ENCODE measurements at places on chromosomes 6 and 20.

GRCh38 chr6:43671011-43671800 is 16.4 kb downstream of the MRPS18A start:
- no peak for DNase-seq

- no peak for DNase-seq
Observed at GRCh38 chr6:16948396-16948795, 153.5 kb upstream of the STMND1 start.

DNA sequence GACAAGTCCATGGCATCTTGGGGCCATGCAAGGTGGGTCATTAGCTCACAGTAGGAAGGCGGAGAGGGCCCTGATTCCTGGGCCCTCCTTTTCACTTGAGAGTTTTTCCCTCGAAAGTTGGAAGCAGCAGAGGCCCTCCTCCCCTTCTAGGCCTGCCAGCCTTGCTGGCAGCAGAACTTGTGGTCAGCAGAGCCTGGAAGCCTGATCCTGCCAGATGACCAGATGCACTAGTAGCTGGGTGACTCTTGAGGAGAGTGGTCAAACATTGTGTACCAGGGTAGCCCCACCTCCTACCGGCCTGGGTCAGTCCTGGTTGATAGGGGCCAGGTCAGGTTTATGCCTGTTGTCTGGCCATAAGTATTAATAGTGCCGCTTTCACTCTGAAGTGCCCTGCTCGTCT is 3.8 kb upstream of the HMGA1 start:
- DNase-seq: no peak

- DNase-seq: no peak
Observed at GRCh38 chr20:19231359-19232035, 19.1 kb downstream of the SLC24A3 start.

- DNase-seq: no peak
Observed at GRCh38 chr6:109052852-109053251, 41.8 kb downstream of the SESN1 start.

- no peak for DNase-seq
Observed at GRCh38 chr6:52304983-52305390, 20.4 kb upstream of the MCM3 start.

DNA sequence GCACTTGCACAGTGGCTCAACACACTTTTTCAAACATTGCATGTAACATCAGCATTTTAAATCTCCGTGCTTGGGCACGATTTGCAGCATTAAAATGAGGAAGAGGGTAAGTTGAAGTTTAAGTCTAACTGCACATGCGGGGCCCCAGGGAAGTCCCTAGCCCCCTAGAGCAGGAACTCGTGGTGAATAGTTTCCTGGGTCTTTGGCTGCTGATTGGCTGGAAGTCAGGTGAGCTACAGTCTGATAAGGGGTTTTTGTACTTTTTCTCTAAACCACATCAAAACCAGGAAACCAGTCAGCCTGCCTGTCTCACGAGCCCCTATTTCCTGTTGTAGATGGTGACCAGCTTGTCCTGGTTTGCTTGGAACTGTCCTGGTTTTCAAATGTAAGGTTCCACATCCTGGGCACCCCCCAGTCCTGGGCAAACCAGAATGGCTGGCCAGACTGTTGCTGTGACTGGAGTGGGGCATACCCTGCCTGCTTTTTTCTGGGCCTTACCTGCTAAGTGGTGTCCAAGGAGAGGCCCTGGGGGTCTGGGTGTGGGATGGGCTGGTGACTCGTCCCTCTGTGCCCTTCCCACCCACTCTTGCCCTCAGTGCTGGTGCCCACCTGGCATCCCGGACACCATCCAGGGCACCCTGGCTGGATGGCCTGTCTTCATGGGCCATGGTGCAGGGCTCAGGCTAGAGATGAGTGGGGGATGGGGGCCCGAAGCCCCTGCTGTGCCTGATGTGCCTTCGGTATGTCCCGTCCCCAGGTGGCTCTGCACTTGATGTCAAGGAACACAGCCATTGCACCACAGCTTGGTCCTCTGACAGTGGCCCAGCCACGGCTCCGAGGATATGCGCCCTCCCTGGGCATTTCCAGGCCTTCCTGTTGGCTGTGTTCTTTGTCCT is 31.8 kb downstream of the SUN5 start:
- no peak for DNase-seq

- DNase-seq: no peak
Observed at GRCh38 chr6:62272114-62272513, 13.9 kb downstream of the KHDRBS2 start.

DNA sequence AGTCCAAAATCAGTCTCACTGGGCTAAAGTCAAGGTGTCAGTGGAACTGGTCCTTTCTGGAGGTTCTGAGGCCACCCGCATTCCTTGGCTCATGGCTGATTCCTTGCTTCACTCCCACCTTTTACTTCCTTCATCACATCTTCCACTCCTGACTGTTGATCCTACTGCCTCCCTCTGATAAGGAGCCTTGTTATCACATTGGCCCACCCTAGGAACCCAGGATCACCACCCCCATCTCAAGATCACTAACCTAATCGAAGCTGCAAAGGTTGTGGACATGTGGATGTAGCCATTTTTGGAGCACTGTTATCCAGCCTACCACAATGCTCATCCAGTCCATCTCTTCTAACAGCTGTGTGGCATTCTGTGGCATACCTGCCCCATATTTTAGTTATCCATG is 87.2 kb downstream of the TNFAIP3 start:
- no peak for DNase-seq

- no peak for DNase-seq
Observed at GRCh38 chr6:168919470-168920179, 334.0 kb downstream of the THBS2 start.

- no peak for DNase-seq
Observed at GRCh38 chr6:162467679-162468078, 259.9 kb downstream of the PRKN start.

DNA sequence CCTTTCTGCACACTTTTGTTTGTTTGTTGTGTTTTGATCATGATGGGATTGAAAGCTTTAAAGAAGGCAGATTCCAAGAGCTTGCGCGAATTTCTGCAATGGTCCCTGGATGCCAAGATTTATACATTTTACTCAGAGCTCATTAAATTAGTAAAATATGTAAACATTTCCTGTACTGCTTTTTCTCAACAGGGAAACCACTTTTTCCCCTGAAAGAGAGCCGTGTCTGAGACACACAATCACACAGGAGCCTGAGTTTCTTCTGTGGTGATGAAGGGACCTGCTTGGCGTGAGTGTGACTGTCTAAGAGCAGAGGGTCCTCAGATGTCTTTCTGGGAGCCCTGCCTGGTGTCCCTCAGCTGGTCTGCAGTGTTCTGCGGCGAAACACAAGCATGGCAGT is 12.1 kb upstream of the TAGAP start:
- no peak for DNase-seq

DNA sequence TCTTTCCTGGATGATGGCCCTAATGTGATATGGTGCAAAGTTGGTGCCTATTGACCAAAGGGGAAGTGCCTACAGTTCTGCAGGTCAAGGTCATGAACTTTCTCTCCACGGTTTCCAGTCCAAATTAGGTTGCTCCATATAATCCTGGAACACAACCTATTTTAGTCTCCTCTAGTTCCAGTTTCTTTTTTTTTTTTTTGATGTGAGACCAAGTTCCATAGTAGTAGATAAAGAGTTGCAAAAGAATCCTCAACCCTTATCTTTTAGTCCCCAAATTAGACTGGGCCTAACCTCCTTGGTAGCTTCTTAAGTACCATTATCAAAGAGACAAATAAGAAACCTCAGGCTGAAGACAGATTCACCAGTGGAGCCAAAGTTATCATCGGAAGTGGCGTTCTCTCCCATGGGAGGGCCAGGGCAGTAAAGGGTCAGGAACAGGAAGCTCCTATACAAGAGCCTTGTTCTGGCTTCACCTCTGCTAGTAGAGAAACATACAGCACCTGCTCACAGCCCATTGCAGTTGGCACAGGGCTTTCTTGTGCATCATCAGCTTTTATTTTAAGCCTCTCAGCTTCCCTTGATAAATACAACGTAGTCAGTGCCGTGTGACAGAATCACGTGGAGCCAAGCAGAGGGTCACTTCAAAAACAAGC is 132.2 kb upstream of the RREB1 start:
- no peak for DNase-seq

DNA sequence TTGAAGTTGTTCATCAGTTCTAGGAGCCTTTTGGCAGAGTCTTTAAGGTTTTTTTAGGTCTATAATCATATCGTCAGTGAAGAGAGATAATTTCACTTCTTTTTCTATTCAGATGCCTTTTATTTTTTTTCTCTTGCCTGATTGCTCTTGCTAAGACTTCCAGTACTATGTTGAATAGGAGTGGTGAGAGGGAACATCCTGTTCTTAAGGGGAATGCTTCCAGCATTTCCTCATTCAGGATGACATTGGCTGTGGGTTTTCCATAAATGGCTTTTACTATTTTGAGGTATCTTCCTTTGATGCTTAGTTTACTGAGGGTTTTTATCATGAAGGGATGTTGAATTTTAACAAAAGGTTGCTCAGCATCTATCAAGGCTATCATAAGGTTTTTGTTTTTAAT is 109.5 kb downstream of the CLVS2 start:
- DNase-seq: no peak

DNA sequence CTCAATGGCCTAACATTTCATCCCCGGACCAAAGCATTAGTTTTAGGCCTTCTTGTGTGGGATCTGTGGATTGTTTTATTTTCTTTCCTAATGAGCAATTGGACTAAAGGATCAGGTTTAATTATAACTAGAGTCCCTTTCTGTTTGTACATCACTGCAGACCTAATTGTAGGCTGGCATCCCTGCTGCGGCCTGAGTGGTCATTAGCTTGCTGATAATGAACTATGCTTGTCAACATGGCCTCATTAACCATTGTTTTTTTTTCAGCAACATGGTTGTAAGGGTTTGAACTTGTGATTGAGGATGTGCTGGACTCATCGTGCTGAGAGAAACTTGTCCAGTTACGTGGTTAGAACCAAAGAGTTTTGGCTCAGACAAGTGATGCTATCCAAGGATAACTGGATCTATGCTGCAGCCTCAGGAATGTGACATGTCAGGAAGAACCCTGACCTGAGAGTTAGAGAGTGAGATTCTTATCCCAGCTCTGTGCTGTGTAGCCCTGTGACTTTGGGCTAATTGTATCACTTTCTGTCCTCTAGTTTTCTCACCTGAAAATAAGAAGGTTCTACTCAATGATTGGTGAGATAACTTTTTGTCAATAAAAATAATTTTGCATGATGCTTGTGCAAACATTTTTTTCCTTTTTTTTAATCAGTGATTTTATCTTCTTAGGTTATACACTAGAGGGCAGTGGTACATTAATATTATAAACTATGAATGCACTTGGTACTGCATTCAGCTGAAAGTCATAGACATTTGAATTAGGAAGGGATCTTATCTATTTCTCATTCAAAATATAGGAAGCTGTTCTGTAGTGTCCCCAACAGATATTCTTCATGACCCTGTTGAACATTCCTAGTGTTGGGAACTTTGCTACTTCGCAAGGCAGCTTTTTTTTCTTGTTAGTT is 140.9 kb downstream of the RNF144B start:
- no peak for DNase-seq

GRCh38 chr6:30766461-30767157 is 22.3 kb upstream of the IER3 start:
- no peak for DNase-seq

DNA sequence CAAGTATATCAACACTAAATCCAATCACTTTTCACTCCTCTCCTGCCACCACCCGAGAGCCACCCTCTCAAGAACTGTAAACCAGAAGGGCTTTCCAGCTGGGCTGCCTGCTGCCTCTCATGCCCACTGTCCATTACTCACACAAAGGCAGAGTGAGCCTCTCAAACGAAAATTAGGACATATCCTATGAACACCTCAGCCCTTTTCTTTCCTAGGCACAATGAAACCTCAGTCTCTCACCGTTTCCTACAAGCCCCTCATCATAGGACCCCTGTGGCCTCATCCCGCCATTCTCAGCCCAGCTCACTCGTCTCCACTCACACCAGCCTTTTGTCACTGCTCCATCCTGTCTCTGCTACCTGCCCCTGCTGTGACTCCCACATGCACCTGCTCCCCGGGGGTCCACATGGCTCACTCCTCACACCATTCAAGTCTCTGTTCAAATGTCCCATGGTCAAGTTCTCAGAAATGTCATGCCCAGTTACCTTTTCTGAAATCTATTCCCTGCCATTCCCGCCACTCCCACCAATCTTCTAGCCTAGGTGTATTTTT is 7.4 kb downstream of the HLA-F start:
- no peak for DNase-seq

GRCh38 chr6:8084586-8084985 is 17.8 kb downstream of the EEF1E1 start:
- no peak for DNase-seq

DNA sequence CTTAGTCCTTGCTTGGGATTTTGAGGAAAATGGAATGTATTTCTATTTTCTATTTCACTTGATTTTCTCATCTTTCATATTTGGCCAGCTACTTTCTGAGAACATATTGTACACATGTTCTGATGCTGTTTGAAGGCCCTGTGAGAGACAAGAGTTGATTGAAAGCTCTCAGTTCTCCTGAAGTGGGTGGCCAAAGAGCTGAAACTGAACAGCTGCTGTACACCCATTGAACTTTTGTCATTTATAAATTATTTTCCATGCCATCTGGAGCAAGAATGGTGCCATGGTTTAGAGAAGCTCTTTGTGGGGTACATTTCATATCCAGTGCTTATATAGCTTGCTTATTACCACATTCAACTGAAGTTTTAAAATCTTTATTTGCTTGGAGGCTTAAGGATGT is 298.3 kb downstream of the PRL start:
- no peak for DNase-seq

- DNase-seq: no peak
Observed at GRCh38 chr6:3011592-3011991, 11.9 kb downstream of the NQO2 start.

- no peak for DNase-seq
Observed at GRCh38 chr6:15058200-15059061, 187.4 kb upstream of the JARID2 start.

- DNase-seq: no peak
Observed at GRCh38 chr6:143117108-143117507, 56.4 kb downstream of the AIG1 start.

GRCh38 chr20:52153896-52154295 is 37.7 kb downstream of the ZFP64 start:
- no peak for DNase-seq

DNA sequence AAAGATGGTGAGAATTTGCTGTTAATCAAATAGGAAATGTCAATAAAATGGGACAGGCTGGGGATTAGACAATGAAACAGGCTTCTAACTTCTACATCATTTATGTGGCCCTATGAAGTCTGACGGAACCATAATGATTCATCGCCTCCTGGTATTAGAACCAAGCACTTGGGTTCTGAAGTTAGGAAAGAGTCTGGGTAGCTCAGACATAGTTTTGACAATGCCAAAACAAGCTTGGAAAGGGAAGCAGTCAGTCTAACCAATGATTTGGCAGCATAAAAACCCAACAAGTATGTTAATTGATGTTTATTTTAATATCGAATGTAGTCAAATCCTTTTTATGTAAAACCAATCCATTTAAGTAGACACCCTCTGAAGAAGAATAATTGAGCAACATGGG is 160.8 kb upstream of the RSPO3 start:
- DNase-seq: no peak

DNA sequence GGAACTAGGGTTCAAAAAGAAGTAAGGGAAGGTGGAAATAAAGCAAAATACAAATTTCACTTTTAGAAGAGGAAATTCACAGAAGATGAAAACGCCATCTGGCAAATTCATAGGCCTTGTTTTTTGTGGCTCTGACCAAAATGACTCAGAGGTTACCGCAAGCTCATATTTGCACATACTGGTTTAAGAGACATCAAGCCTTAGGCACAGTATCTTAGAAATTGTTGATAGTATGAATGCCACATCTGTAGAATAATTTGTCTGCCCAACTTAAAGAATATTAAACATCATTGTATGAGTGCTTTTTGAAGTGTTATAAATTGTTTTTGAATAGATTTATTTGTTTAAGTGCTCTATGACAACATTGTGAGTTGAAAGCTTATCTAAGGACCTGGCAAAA is 10.6 kb downstream of the TAAR1 start:
- no peak for DNase-seq

Measured in iPS-NIHi11 (cell line).